ENCODE measurements at places on chromosomes 3 and 15. TPM values are rescaled to one million over a fixed set of nuclear protein-coding genes. Genes with fewer than 3 reads are reported as not detected.

Gene GOLGA6L22
- not detected for total RNA-seq

Gene PAK6
- total RNA-seq, result not detected

Gene UROC1
- not detected for total RNA-seq

Gene SH2D7
- total RNA-seq, result not detected

Gene DUOX1
- not detected for total RNA-seq

Gene CNTN3
- 0.78 TPM for total RNA-seq

Gene INO80
- total RNA-seq, result 25.4 TPM

Gene ERICH6
- 0.48 TPM for total RNA-seq

Gene INKA1
- total RNA-seq, result 7.6 TPM

Gene AADAC
- 1.3 TPM for total RNA-seq

Gene MEGF11
- total RNA-seq, result not detected

Gene NR2F2
- total RNA-seq, result 19.8 TPM

Gene CORO2B
- 11.9 TPM for total RNA-seq

Gene PLSCR2
- total RNA-seq, result not detected

Gene GUCA1C
- not detected for total RNA-seq

Gene GOLGA6L4
- 0.56 TPM for total RNA-seq

Gene MAN2C1
- 82.2 TPM for total RNA-seq

Gene SHISA5
- 215 TPM for total RNA-seq

Gene CD86
- total RNA-seq, result not detected

Gene SHC4
- 1.5 TPM for total RNA-seq

Gene EOMES
- not detected for total RNA-seq

Gene ALPK3
- total RNA-seq, result 3.1 TPM

Gene PIK3CA
- total RNA-seq, result 12.8 TPM

Gene CHDH
- total RNA-seq, result under 0.01 TPM
